ENCODE measurements at places on chromosomes 1 and 21.

DNA sequence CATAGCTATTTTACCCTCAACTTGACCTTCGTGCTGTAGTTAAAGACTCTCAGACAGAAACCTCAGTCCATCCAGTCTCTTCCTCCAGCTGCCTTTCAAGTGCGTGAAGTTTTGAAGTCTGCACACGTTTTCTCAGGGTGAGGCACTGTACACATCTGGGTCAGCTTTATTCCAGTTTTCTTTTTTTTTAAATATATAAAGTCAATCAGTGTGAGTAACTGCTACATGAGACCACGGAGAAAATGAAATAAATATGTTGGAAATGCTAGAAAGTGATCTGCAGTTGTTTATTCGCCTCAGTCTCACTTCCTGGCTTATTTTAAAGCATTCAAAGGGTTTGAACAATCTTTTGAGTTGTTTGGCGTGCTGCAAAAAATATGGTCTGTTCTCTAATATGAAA lies 135.7 kb downstream of the ROR1 start:
- DNase-seq: no peak

- DNase-seq: peak; percentile 74
Observed at GRCh38 chr1:15345705-15346345, 63.9 kb upstream of the EFHD2 start.

DNA sequence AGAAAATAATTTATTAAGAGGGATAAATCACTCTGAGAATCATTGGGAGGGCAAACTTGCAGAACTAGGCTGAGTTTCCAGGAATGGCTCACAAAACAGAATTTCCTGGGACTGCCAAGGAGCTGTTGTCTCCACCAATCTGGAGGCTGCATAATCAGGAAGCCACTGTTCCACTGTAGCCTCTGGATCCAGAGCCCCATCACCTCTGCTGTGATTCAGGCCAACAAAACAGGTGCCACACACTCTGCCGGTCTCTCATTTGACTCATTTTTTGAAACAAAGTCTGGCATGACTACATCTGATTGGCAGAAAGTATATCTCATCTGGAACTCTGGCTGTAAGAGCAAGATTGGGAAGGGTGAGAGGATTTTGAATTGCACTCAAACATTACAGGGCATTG lies 178.9 kb upstream of the C1orf105 start:
- DNase-seq: no peak

DNA sequence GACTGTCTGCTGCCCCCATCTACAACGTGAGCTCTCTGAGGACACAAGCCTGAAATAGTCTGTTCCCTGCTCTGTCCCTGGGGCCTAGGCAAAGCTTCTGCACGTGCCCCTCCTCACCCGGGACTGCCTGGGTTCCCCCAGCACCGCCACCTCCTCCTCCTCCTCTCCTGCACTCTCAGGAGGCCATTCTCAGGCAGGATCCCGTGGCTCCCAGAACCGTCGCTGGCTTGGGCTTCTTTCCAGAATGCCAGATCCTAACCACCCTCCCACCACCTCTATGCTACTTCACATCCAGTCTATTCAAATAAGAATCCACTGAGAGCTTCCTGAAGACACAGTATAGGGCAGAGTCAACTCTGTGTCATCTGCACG lies 11.2 kb downstream of the NPHP4 start:
- DNase-seq: no peak

DNA sequence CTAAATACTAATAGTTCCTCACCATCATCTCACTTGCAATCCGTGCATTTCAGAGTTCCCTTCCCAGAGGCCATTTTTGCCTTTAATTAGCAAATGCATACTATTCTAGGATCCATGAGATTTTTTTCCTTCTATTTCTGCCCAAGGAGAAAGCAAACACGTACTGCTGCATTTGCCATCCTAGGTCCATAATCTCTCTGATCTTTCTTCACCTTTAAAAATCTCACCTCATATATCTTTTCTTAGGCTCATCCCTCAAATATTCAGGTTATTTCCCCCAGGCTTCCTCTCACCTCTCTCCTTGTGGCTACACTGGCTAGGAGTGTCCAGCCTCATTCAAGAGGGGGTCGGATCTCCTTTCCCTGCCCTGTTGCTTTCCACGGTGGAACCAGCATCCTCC lies 338.6 kb downstream of the SETD4 start:
- DNase-seq: no peak

- no peak for DNase-seq
Observed at GRCh38 chr1:107339775-107340174, 198.9 kb downstream of the NTNG1 start.

- no peak for DNase-seq
Observed at GRCh38 chr21:20313013-20313412, 685.2 kb upstream of the NCAM2 start.

DNA sequence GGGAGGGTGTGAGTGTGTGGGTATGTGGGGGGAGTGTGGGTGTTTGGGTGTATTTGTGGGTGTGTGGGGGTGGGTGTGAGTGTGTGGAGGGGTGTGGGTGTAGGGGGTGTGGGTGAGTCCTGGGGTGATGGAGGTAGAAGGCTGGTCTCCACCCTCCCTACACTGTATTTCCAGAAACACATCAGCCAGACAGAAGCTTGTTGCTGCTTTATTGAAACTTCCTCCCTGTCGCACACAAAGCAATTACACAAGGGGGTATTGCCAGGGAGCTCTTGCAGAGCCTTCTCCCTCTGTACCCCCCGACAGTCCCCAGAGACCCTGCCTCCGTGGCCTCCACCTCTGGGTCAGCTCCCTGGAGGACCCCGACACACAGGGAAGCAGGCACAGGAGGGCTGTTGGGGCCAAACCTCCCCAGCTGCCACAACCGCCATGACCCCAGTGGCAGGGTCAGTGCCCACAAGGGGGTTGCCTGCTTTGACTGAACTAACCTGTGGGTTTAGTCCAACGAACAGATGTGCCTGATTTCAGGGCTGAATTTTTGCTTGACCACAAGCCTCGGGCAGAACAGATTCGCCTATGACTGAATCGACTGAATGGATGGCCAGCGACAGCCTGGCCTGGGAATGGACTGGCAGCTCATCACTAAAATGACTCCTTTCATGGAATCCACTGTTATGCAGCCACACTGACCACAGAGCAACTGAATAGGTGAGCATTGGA lies 9.1 kb upstream of the MATN1 start:
- no peak for DNase-seq

DNA sequence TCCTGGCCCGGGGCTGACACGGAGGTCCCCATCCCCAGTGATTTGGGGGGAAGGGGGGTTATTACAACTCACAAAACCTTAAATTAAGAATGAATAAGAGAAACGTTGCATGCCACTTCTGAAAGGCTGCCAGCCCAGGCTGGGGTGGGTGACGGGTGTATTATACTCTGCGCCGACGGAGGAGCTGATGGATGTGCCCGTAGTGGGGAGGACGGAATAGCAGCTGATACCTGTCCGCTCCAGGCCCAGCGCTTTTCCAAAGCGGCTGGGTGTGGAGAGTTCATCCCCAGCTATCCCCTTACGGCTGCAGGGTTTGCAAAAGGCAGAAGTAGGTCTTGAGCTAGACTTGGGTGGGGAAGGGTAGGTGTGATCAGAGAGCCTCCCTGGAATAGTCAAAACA lies 63.8 kb upstream of the CASZ1 start:
- no peak for DNase-seq

GRCh38 chr1:10538646-10539355 lies 64.1 kb downstream of the PEX14 start:
- no peak for DNase-seq

- DNase-seq: peak; percentile 67
Observed at GRCh38 chr1:25675729-25676476, 59.3 kb downstream of the MAN1C1 start.

DNA sequence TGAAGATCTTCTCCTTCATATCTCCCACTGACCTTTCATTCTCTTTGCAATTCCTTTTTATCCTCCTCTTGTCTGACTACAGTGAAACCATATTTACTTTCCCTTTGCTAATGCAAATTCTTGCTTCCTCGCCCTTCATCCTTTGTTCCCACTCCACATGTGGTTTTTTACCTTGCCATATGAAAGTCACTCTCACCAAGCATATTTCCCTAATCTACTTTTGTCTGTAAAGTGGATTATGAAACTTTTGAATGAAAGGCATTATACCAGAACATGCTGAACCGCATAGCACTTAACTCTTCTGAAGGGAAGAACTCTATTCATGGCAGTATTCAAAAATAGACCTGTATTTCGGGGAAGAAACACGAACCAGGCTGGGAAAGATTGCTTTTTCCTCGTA lies 8.0 kb upstream of the TMPRSS15 start:
- DNase-seq: no peak

DNA sequence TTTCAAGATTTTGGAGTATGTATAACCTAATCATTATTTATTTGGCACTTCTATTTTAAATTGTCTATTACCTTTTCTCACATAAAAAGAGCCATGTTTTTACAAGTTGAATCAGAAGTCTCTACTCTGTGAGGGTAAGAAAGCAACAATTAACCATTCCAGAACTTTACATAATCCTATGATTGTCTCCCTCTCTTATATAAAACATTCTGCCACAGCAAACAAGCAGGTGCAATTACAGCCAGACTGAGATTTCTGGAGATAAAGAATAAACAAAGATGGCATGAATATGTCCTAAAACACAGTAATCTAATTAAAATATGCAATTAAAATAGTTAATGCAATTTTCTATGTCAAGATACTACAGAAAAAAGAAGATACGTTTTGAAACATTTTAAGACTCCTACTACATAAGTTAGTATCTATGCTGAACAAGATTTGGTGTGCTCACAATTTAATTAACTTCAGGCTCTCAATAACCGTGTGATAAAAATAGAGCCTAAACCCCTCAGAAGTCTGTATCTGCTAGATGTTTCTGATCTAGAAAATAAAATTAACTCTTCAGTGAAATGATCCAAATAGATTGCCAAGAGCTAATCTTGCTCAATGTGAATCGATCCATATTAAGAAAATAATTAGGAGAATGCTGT lies 13.7 kb upstream of the TMPRSS15 start:
- DNase-seq: no peak

- DNase-seq: no peak
Observed at GRCh38 chr1:82542141-82542540, 741.4 kb downstream of the ADGRL2 start.

- DNase-seq: no peak
Observed at GRCh38 chr1:213051881-213052202, 801 bp downstream of the RPS6KC1 start.

DNA sequence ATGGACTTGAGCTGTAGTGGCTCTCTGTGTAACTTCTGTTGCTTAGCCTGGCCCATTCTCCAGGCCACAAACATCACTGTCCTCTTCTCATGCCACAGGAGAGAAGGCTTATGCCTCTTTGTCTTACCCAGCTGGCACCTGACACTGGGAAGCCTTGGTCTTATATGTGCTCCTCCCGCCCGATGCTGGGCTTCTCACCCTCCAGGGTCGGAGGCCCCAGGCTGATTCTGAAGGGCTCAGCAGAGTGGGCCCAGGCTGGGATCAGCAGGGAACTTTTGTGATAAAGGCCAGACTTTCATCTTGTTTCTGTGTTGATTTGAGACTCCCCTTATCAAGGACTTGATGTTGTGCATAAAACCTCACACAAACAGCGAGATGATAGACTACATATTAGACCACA lies 29.8 kb downstream of the TRPM2 start:
- DNase-seq: no peak

- no peak for DNase-seq
Observed at GRCh38 chr1:237074371-237075117, 32.6 kb downstream of the RYR2 start.

GRCh38 chr21:15837645-15838044 lies 107.9 kb downstream of the USP25 start:
- DNase-seq: no peak

DNA sequence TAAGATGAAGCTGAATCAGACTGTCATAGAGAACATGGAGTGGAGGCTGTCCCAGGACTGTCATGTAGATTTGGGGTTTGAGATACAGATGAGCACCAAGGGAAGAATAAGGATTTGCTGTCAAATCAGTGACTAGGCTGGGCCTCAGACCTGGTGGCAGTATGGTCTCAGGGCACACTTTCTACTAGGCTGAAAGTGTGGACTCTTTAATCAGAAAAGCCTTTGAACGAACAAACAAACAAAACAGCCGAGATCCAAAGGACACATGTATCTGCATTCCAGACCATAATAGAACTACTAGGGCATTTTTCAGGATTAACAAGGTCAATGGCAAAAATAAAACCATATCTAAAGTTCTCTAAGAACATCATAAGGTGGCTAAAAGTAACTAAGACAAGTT lies 2.9 kb downstream of the OR10J1 start:
- DNase-seq: no peak

GRCh38 chr1:107141491-107142126 lies 770 bp downstream of the NTNG1 start:
- no peak for DNase-seq

DNA sequence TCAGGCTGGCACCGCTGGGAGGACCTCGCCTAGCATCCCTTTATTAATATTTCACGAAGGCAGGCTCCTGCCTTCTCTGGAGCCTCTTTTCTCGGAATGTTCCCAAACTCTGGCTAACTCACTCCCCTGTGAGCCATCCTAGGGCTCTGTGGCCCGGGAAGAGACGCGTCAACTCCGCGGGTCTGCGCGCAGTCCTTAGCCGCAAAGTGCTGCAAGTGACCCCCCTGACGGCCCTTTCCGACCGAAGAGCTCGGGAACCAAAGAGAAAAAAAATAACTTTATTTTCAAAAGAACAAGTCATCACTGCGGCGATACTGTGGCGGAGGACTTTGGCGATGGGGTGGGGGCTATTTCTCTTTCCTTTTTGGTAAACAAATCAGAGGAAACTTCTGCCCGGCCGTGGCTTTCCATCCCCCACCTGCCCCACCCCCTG lies 14.6 kb downstream of the NR5A2 start:
- no peak for DNase-seq
